ENCODE measurements at places on chromosomes 13 and 19. TPM values are rescaled to one million over a fixed set of nuclear protein-coding genes. Genes with fewer than 3 reads are reported as not detected.

DNA sequence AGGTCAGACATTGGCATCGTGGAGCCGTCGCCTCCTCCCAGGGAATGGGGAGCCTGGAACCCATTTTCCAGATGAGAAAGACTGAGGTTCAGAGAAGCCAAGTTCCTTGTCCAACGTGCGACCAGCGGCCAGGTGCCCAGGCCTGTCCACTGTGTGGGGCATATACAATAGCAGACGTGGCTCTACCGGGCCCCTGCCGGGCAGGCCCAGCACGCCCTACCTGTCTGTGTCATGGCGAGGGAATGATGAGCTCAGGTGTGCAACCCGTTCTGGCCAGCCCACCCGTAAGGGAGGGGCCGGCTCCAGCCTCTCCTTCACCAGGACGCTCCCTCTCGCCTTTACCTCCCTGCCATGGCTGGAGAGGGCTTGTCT lies 837 bp downstream of the GNA15 start:
- no peak for DNase-seq

GRCh38 chr13:112876305-112877000 lies 92.6 kb upstream of the MCF2L start:
- DNase-seq = peak; percentile 16

GRCh38 chr19:17579661-17580244 lies 24.3 kb downstream of the COLGALT1 start:
- DNase-seq = peak; percentile 38

The LPAR6 gene
- 11.5 TPM for total RNA-seq

DNA sequence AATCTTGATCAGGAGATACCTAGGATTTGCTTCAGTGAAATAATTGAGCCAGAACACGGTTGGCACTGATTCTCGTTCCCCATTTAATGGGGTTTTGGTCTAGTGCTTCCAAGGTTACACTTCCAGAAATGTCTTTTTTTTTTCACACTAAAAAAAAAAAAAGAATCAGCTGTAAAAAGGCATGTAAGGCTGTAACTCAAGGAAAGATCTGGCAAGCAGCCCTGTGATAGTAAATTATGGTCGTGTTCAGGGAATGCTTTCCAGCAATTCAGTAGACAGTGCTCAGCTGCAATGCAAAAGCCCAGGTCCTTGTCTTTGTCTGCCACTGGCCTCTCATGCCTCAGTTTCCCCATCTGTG lies 27.2 kb upstream of the NDUFS7 start:
- no peak for DNase-seq

All from left ventricle myocardium inferior (tissue), 1 donor.